Liver (tissue), 10 donors: ENCODE measurements at places on chromosomes 16 and 17. TPM values are rescaled to one million over a fixed set of nuclear protein-coding genes. Genes with fewer than 3 reads are reported as not detected.

Gene PLA2G15
- total RNA-seq, result 16.2 TPM

Gene EPOP
- total RNA-seq, result 0.37 TPM

Gene FASN
- 229 TPM for total RNA-seq

Gene SEPTIN12
- total RNA-seq, result not detected

GRCh38 chr17:56939869-56940484 lies 20.9 kb downstream of the COIL start:
- DNase-seq, result no peak

- no peak for DNase-seq
These were observed 111.1 kb downstream of the SMG6 start for GRCh38 chr17:2192367-2193057.

GRCh38 chr17:5759501-5759925 lies 175.2 kb upstream of the NLRP1 start:
- DNase-seq, result no peak
